ENCODE measurements at places on chromosomes 1 and 21.

GRCh38 chr1:208106218-208106617 lies 138.0 kb downstream of the PLXNA2 start:
- DNase-seq = no peak

DNA sequence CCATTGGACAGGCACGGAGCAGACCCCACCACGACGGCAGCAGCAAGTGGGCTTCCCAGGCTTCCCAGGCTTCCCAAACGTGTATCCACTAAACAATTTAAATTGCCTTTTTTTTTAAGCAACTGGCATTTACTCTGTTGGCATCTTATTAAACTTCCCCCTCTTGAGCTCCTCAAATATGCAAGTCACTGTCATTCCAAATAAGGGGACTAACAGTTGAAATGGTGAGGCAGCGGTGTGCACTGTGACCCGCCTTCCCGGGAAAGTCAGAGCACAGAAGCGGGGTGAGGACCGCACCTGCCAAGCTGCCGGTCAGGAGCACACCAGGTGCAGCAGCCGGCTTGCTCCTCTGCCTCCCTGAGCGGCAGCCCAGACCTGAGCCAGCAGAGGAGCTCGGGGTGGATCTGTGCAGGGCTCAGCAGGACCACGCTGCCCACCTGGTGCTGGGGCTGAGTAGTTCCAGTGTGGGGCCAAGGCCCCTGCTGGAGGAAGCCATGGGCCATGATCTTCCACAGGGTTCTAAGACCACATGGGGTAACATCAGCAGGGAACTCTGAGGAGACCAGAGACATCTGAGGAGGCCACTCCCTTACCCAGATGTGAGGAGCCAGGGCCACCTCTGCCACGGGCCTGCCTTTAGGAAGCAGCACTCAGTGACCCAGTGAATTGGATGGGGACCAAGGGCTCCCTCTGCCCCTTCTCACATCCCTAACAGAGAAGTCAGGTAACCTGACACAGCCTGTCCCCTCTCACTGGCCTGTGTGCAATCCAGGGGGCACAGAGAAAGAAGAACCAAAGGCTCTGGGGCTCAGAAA lies 245.4 kb downstream of the NPHP4 start:
- no peak for DNase-seq

- DNase-seq = no peak
These were observed 31.3 kb upstream of the FOXO6 start for GRCh38 chr1:41329662-41330587.

DNA sequence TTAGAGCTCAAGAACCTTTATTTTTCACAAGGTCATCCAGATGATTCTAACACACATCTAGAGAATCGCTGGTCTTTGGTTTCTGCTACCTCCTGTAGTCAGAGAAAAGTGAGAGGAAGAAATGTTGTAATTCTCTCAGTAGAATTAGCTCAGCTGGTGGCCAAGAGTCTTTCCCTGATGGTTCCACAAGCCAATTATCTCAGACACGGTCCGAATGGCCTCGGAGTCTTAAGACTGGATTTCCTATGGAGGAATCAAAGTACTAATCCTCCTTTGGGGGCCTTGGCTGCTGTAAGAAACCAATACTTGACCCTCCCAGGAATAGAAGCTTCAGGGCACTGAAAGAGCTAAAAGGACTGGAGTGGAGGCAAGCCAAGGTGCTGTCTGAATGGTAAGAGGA lies 1.8 kb downstream of the TMEM81 start:
- no peak for DNase-seq

GRCh38 chr1:38297246-38297645 lies 250.7 kb upstream of the POU3F1 start:
- peak; percentile 7 for DNase-seq

- DNase-seq = no peak
These were observed 55.2 kb downstream of the IRF2BP2 start for GRCh38 chr1:234554698-234555311.

DNA sequence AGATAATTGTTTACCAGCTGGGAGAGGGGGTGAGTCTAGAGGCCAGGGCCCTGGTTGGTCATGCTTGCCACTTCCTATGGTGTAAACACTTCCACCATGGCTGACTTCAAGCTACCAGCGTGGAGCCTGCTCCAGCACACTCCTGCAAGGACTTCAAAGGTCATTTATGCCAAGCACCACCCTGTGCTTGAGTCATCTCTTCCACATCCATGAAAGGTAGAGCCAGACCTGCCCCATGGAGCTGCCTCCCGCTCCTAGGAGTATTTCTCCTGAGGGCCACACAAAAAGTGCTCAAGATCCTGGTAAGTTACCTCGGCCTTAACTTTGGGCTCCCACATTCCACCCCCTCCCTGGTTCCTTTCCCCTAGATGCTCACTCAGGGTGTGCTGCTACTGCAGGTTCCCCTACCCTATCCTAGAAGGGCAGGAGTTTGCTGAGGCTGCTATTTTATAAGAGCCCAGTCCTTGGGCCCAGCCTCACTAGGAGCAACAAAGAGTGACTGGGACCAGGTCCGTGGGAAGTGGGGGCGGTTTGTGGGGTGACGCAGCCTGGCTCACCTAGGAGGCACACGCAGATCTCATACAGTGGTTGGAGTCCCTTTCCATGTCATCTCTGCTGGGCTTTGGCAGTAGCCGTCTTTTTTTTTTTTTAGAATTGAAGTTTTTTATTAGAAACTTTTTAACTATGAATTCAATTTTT lies 2.4 kb downstream of the RAB7B start:
- no peak for DNase-seq

- DNase-seq = no peak
These were observed 5.8 kb downstream of the LAMC2 start for GRCh38 chr1:183191833-183192232.

- DNase-seq = no peak
These were observed 85.7 kb downstream of the BRINP2 start for GRCh38 chr1:177256153-177257075.

DNA sequence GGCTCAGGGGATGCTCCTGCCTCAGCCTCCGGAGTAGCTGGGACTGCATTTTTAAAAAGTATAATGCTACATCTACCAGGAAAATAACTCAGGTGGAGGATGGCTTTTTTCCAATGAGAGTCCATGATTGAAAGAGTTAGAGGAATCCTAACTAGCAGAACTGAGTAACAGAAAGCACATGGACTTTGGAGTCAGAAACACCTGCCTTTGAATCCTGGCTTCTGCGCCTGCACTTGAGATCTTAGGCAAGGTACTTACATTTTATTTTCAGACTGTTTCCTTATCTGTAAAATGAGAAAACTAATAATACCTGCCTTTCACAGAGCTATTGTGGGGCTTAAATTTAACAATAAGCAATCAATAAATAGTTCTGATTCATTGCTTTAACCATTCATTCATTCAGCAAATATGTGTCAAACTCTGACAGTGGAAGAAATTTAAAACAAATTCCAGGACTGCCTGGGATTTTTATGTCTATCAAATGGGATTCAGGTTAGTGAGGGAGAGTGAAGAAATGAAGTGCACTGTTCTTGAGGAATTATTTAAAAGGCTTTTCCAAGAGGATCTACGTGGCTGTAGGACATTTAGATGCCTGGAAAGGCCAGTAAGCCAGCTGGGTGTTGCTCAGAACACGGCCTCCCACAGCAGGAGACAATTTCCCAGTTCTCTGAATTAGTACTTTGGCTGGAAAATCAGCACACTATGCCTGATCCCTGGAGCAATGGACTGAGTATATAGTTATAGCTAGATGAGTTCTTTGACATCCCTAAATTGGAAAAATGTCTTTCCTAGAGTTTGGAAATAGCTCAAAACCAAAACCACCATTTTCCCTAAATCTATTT lies 12.8 kb upstream of the LBR start:
- no peak for DNase-seq

- no peak for DNase-seq
These were observed 154.5 kb upstream of the SPAG17 start for GRCh38 chr1:118339400-118340124.

DNA sequence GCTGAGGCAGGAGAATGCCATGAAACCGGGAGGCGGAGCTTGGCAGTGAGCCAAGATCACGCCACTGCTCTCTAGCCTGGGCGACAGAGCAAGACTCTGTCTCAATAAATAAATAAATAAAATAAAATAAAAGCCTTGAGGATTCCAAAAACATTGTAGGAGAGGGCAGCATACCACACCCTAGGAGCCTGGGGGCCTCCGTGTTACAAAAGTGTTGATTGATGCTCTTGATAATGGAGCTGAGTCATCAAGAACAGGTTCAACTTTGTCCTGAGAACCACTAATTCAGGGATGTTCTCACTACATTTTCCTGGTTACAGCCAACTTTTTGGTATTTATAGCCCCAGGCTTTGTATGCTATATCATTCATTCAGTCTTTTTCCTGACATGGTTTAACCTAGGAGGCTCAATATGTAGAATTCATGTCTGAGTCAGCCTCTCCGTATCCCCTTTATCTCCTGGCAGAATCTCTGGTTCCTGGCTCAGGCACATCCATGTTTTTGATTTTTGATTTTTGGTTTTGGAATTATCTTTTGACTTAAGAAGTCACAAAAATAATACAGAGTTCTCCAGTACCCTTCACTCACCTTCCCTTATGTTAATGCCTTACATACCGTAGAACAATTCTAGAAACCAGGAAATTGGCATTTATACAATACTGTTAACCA lies 69.4 kb downstream of the LRRC8D start:
- no peak for DNase-seq

DNA sequence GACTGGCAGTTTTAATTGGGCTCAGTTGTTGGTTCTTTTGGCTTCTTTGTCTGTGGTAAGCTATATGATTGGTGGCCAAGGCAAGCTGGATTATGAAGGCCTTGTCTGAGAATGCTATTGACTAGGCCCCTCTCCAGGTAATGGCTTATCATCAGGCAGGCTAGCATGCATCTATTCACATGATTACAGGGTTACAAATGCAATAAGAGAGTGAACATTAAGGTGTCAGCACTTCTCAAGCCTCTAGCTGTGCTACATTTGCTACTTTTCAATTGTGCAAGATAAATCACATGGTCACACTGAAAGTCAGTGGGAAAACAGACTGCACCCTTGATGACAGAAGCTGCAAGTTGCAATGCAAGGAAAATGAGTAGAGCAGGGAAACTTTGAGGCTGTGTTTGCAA lies 550.9 kb upstream of the TMPRSS15 start:
- no peak for DNase-seq

- DNase-seq = no peak
These were observed 139.8 kb downstream of the PGBD5 start for GRCh38 chr1:230286166-230286889.

DNA sequence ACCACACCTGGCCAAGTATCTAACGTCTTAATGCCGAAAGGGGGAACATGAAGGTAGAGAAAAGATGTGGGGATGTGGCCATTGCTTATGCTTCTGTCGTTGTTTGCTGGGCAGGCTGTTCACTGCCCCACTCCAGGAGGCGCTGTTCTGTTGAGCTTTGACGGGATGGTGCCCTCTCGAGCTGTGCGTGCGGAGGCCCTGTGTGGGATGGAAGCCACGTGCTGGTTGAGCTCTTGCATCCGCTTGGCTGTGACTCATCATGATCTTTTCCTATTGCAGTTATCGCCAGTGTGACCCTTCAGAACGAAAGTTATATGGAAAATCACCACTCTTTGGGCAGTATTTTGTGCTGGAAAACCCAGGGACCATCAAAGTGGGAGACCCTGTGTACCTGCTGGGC lies 26.3 kb downstream of the MTARC1 start:
- DNase-seq = no peak

DNA sequence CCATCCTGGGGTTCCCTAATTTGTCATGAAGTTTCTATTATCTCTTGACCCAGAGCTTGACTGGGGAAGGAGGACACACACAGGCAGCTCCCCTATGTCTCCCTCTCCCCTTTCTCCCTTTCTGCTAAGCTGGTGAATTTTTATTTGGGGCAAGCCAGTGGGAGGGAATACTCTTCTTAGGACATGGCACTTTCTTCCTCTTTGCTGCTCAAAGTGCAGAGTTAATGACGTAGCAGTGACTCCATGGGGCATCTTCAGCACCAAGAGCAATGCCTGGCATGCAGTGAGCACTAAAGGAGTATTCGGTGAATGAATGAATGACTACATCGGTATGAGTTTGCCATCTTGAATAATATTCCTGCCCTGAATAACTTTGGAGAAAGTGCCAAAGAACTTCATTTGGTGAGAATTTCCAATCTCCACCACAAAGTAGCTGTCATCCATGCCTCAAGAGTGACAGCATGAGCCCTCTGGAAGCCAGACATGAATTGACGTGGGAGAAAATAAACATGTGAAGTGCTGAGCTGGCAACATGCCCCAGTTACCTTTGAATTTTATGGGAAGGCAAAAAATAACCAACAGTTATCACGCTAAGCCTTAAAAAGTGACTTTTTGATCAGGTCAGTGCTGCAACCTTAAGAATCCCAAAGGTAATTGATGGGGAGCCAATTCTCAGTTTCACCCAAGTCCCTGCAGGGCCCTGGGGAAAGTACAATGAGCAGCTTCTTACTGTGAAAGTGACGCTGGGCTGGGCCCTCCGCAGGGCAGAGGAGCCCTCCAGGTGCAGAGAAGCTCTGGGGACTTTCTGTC lies 22.1 kb upstream of the ATF3 start:
- no peak for DNase-seq

GRCh38 chr1:75794382-75794781 lies 2.3 kb upstream of the MSH4 start:
- no peak for DNase-seq

GRCh38 chr1:69846267-69846666 lies 278.5 kb downstream of the LRRC7 start:
- DNase-seq = no peak

DNA sequence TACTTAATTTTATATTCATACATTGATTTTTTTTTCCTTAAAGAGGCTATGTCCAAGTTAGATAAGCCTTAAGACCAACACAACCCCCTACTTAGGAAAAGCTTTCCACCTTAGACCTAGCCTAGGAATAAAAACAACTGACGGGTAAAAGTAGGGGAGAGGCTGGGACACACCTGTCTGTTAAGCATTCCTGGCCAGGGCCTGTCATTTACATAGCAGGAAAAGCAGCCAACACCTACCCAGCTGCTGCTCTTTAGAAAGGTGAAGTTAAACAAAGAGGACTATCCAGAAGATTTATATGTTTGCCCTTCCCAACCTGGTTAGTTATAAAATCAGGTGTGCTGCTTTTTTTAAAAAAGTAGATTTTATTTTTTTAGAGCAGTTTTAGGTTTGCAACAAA lies 29.1 kb upstream of the SAMD13 start:
- no peak for DNase-seq

- DNase-seq = no peak
These were observed 23.2 kb upstream of the BECN2 start for GRCh38 chr1:241934201-241934848.

DNA sequence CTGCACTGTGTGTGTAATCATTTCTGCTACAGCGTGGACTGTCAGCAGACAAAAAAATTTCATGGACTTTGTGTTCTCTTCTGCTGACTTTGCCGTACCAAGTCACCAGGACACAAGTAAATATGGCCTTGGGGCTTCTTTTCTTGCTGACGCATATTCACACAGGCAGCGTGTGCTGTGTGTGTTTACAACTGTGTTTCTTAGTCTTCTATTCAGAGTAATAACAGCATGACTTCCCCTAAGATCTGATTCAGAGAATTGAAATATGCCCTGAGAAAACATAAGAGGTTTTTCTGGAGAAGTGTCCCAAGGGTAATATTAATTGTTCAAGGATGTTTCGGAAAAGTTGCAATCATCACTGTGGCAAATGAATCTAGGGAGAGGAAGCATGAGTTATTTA lies 47.1 kb upstream of the DYNLT5 start:
- DNase-seq = no peak

All from stimulated activated effector memory CD8-positive, alpha-beta T cell treated with anti-CD3 and anti-CD28 coated beads, Interleukin-12 subunit alpha, Interleukin-12 subunit beta, amount 100 ng/mL, for 72 hours (primary cell).